ENCODE measurements at places on chromosomes 16 and 17. TPM values are rescaled to one million over a fixed set of nuclear protein-coding genes. Genes with fewer than 3 reads are reported as not detected.
A peak's percentile ranks its signal among the peaks of the same experiment; 100 is the strongest.

DNA sequence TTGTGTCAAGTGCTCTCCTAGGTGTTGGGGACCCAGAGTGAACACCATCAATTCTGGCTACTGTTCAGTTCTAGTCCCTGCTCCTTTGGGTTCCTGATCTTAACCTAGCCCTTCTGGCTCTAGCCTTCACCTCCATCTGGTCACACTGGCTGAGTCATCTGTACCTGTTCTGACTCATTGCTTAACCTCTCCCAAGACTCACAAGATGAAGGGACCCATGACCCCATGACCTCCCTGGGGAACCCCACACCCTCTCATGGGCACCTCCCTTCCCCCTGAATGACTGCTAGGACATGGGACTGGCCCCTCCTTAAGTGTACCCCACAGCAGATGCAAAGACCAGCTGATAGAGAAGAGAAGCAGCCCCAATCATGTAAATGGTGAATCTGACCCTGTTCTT lies 345.8 kb upstream of the CDH5 start:
- DNase-seq = no peak

GRCh38 chr17:46106966-46107644 lies 86.1 kb downstream of the KANSL1 start:
- DNase-seq = no peak

- peak; percentile 85 for DNase-seq
These were observed 7.3 kb downstream of the CYGB start for GRCh38 chr17:76530095-76530723.

DNA sequence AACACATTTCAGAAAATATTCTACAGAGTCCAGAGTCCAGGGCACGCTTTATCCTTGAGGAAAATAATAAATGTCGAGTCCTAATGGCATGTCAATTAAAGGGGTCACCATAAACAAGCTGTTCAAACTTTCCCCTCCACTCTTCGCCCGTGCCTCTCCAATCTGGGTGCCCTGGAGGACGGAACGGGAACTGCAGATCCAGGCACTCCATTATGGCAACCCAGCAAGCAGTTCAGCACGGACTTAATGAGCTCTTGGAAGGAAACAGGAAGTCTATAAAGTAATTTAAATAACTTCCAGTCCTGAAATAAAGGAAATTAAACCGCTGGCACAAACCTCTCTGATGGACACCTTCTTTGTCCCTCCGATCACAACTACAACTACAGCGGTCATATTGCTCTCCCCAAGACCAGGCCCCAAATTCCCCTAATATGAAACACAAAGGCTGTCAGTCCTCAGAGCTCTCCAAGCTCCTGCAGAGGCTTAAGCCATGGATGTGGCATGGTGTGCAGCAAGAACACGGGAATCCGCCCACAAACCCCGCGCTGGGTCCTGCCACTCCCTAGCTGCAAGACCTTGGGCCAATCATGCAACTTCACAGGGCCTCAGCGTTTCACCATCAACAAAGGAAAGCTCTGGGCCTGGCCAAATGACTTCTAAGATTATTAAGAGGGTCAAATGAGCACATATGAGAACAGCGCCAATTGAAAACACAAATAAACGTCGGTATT lies 52.6 kb downstream of the ZFHX3 start:
- no peak for DNase-seq

DNA sequence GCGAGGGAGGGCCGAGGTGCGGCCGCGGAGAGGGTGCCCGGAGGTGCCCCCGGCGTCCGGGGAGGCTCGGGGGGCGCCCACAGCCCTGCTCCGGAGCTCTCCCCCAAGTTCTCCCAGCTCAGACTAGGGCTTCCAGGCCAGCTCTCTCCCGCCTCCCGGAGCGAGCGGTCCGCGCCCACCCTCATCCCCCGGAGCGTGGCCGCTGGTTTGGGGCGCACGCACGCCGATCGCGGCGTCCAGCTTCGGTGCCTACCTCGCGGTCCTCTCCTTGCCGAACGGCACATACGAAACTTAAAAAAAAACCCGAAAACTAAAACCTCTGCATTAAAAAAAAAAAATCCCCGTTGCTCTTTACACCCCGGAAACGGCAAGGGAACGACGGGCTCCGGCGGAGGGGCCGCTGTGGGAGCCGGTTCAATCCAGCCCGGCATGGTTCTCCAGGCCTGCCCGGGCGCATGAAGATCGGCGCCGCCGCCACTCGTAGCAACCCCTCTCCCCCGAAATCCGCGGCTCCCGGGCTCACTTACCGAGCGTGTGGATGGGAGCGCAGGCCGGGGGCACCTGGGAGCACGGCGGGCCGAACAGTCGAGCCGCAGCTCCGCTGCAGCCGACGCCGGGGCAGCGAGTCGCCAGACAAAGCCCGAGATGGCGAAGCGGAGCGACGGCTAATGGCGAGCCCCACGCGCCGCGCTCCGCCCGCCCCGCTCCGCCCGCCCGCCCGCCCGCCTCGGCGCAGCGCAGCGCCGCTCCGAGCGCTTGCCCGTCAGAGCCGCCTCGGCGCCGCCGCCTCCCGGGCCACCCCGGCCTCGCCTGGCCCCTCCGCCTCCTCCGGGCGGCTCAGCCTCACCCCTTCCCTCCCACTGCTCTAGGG lies 973 bp upstream of the UBTF start:
- peak; percentile 72 for DNase-seq

- DNase-seq = no peak
These were observed 2.2 kb downstream of the SRL start for GRCh38 chr16:4239682-4240175.

The CD2BP2 gene
- total RNA-seq = 69.0 TPM

The C16orf46 gene
- not detected for total RNA-seq

The BIRC5 gene
- total RNA-seq = 2.0 TPM

The KRT15 gene
- 147 TPM for total RNA-seq

The KRTAP1-5 gene
- not detected for total RNA-seq

Data from ureter (tissue), 1 donor.